Activated CD4-positive, alpha-beta T cell treated with anti-CD3 and anti-CD28 coated beads, Interleukin-2, amount 50 U/mL, for 16 hours (primary cell): ENCODE measurements at places on chromosomes 16 and 17.

DNA sequence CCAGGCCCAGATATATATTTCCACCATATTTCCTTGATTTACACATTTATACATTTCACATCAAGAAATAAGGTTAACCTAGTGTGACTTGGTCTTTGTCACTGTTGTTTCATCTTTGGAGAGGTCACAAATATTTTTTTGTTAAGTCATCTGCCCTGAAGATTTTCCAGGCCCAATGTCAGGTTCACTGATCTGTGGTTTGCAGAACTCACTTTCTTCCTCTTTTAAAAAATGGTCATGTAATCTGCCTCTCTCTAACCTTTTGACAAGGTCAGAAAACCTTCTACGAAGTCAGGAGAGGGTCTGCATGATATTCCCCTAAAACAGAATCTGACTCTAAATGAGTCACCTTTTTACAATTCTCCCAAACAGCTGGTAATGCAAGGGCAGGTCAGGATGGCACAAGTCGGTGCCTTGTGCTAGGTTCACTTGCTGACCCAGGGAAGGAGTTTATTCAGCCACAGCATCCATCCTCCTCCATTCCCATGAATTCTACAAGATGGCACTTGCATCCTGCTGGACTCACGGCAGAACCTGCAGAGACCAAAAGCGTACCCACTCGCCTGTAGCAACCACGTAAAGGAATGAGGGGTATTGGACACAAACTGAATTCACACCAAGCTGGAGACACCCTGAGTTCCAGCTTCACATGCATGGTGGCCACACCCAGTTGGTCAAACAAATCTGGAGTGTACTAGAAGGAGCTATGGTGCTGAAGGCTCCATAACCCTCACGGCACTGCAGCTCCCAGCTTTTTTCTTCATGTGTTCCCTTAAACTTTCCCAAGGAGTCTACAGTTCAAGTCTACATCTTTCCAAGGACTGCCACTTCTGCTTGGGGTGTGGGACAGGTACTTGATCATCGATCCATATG is 1.6 kb upstream of the KIAA0513 start:
- no peak for DNase-seq

DNA sequence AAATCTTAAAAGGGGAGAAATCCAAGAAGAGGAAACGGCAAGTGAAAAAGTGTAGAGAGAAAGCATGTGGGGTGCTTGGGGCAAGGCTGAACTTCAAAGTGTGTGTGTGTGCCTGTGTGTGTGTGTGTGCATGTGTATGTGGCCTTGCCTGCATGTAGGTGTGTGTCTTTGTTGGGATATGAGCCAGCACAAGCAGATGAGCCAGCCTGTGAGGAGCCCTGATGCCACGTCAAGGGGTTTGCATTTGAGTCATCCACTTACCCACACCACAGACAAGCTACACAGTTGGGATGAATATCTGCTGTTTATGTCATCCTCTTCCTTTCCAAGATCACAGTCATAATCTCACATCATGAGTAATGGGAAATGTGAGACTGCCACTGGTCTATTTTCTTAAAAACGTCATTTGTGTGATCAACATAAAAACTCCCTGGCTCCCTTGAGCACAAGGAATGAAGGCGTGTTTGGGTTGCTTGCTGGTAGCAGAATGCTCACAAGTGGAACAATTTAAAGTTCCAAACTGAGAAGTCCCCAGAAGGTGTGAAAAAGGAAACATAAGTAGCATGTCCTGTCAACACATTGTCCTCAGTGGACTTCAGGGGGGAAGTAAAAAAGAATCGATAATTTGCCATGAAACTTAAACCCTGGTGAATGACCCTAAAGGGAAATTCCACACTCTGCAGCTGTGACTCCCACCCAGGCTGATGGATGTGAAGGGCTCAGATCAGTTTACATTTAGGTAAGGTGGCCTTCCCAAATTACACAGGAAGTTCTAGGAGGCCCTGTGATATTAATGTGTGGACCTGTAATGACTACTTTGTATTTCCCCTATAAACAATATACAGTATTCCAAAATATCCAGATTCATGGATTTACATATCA is 14.7 kb downstream of the KCTD19 start:
- DNase-seq: peak; percentile 99

DNA sequence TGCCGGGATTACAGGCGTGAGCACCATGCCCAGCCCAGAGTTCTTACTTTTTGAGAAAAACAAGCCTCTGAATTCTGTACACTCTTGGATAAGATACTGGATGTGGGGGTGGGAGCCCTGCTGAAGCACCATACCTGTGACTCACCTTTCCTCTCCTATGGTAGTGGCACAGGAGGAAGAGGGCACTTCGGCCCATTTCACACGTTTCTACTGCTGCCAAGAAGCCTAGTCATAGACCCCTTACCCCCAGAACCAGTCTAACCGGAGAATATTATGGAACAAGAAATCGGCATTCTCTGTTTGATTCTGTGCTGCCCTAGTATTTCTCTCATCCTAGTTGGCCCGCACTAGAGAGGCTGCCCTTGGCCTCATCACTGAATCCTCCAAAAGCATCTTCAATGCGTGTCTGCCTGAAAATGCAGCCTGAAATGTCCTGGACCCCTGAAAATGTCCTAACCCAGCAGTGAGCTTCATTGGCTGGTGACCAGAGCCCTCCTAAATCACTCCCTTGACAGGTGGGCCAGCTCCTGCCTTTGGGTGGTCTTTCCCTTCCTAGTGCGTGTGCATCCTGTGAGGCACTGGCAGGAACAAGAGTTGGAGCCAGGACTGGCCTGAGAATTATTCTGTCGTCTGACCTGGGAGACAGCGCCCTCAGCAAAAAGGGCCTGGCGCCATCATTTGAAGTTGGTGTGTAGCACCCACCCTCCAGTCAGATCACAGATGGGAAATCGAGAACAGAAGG is 37.9 kb downstream of the NDEL1 start:
- DNase-seq: no peak

- DNase-seq: no peak
These were observed 306.1 kb upstream of the KIF2B start for GRCh38 chr17:53516636-53517035.

DNA sequence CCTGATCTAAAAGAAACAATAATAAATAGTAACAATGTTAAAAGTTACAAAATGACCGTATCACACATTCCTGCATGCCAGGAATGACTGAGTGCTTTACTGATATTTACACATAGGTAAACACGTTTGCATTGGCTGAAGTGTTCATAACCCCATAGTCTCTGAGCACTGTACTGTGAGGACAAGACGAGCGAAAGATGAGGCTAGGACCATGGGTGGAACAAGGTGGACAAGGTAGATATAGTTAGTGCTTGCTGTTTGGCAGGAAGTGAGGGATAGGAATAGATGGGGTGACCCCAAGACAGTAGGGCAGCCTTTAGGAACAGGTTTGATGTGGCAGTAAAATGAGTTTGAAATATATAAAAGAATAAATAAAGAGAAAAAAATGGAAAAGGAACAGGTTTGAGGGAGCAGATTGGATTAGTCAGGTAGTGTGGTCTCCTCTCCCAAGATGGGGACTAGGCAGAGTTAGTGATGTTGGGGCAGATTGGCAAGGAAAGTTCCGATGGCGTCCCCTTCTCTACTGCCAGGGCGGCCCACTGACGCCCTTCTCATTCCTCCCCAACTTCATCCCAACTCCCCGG is 452 bp upstream of the E2F4 start:
- no peak for DNase-seq

DNA sequence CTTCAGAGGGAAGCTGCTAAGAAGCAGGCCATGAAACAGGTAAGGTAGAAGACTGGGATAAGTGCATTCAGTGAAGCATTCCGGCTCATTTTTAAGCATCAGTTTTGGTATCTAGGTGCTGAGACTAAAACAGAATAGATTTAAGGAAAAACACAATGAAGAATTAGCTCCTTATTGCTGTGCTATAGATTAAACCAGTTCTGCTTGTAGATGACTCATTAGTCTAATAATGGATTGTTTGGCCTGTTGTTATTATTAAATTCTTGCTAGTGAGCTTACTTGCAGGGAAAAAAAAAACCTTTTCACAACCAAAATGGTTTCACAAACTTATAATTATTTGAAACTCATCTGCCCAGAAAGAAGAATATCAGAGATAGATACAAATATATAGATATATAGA is 55.9 kb downstream of the NSRP1 start:
- no peak for DNase-seq

DNA sequence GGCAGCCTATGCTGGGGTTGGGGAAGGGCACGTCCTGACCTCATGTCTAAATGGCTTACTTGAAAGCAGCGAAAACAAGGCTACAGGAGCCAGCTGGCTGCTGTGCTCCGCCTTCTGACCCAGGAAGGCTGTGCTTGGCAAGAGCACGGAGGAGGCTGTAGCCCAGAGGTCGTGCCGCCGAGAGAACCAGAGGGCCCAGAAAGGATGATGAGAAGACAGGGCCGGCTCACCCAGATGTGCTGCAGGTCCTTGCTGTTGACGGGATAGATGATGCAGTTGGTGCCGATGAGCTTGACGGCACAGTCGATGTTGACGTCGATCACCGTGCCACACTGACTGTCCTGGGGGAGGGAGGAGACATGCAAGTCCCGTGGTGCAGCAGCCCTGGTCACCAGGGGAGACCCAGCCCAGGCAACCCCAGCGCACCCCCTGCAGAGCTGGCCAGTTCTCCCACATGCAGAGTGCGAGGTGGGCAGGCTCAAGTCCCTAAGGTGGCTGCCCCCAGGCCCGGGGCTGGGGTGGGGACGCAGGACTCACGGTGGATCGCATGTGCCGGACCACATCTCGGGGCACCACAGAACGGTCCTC is 20.7 kb downstream of the SPHK1 start:
- DNase-seq: no peak

GRCh38 chr16:24049113-24049512 is 207.0 kb upstream of the CACNG3 start:
- no peak for DNase-seq

DNA sequence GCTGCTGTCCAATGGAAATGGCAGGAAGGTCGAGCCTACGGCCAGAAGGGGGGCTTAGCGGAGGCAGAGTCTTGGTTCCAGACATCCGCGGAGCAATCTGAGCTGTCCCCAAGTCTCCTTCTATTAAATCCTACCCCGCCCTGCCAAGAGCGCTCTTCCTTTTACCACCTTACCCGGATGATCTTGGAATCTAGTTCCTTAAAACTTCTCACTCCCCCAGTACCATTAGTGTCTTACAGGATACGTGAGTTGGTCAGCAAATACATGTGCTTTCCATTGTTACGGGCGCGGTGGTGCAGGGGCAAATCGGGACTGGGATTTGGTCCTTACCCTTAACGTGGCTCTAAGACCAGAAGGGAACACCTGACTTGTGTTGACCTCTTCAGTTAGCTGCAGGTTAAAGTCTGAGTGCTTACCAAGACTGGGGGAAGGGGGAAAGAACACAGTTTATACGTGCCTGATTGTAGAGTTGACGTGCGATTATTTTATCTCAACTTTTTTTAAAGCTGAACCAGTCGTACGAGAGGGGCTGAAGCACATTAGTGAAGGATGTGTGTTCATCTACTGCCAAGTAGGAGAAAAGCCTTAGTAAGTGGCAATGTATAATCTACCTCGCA is 495 bp downstream of the TXNDC17 start:
- DNase-seq: peak; percentile 32

- DNase-seq: peak; percentile 42
These were observed 9.4 kb upstream of the TOM1L1 start for GRCh38 chr17:54891176-54891821.

GRCh38 chr16:88208112-88208511 is 174.6 kb upstream of the ZNF469 start:
- no peak for DNase-seq

- DNase-seq: no peak
These were observed 306.3 kb downstream of the CNTNAP4 start for GRCh38 chr16:76583466-76583865.

DNA sequence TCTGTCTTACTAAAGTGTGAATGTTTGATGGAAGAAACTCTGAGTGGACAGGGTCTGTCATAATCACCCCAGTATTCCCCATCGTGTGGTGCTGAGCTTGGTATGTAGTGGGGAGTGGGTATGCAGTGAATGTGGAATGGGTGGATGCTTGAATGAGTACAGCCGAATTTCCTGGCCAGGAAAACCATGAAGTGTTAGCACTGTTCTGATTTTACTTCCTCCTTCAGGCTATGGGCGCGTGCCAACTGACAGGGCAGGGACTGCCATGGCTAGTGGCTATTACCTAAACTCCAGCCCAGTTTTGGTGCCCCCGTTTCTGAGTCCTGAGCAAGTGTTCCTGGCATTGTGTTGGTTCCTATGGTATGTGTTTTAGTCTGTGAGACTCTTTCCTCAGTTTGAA is 48.6 kb downstream of the PRKCA start:
- DNase-seq: no peak

GRCh38 chr16:77437859-77438258 is 3.0 kb upstream of the ADAMTS18 start:
- no peak for DNase-seq

GRCh38 chr16:16144416-16144815 is 78.9 kb downstream of the ABCC6 start:
- DNase-seq: no peak

DNA sequence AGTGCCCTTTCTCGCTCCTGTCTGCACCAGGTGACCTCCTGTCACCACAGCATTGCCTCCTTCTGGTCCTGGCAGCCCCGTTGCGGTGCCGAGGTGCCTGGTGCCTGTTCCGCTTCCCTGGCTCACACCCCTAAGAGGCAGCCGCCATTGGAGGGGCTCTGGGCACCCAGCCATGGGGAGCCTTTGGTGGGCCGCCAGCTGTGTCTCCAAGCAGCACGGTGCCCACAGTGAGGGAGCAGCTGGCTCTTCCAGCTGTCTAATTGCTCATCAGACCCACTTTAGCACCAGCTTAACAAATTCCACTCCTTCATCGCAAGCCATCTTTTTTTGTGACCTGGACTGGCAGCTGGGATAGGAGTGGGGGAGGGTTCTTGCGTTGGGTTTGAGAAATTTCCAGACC is 276.1 kb downstream of the SNX29 start:
- no peak for DNase-seq

GRCh38 chr16:66220702-66221101 is 145.8 kb upstream of the CDH5 start:
- no peak for DNase-seq

- no peak for DNase-seq
These were observed 36.6 kb downstream of the BCO1 start for GRCh38 chr16:81275064-81275532.

DNA sequence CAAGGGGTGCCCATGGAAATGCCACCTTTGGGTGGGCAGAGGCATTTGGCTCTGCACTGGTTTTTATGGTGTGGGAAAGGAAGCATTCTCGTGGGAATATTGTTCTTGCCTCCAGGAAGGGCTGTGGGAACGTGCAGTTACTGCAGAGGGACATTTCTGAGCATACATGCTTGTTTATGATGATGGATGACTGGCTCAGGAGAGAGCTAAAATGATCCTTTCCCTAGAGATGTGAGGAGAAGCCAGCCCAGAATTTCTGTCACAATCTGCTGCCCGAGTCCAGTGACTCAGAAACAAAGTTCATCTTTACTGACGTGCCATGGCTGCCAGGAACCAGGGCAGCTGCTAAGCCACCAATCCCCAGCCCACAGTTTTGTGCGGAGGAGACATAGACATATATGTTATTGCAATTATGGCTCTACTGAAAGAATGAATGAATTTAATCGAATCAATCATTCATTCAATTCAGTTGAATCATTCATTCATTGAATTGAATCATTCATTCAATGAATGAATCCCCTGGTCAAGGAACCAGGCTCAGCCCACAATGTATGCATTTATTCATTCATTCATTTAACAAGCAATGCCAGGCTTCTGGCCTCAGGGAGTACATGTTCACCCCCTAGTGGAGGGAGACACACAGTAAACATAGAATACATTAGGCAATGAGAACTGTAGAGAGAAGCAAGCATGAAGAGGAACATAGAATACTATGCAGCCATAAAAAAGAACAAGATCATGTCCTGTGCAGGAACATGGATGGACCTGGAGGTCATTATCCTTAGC is 414.4 kb upstream of the HSBP1 start:
- DNase-seq: no peak

- DNase-seq: no peak
These were observed 44.7 kb downstream of the PSME3IP1 start for GRCh38 chr16:57140931-57141668.

GRCh38 chr16:26118575-26118974 is 426.8 kb downstream of the HS3ST4 start:
- DNase-seq: no peak
